NCI-H1105 (cell line): ENCODE measurements at places on chromosomes 2 and 18.
A peak's percentile ranks its signal among the peaks of the same experiment; 100 is the strongest.

- DNase-seq, result no peak
Measured at GRCh38 chr2:3183766-3184165, 193.9 kb downstream of the EIPR1 start.

DNA sequence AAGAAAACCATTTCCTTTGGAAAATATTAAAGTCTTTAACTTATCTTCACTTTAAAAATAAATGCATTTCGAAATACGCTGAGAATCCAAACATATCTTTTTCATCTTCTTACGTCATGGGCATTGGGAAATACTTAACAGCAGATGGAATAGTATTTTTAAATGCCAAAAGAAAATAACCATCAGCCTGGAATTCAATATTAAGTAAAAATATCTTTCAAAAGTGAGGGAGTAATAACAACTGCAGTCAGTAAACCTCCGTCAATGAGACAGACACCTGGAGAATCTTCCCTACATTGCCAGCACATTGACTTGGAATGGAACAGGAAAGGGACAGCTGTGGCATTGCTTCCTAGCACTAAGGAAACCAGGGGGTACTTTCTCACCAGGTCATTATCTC, 290.4 kb upstream of the TNP1 start:
- DNase-seq, result no peak

DNA sequence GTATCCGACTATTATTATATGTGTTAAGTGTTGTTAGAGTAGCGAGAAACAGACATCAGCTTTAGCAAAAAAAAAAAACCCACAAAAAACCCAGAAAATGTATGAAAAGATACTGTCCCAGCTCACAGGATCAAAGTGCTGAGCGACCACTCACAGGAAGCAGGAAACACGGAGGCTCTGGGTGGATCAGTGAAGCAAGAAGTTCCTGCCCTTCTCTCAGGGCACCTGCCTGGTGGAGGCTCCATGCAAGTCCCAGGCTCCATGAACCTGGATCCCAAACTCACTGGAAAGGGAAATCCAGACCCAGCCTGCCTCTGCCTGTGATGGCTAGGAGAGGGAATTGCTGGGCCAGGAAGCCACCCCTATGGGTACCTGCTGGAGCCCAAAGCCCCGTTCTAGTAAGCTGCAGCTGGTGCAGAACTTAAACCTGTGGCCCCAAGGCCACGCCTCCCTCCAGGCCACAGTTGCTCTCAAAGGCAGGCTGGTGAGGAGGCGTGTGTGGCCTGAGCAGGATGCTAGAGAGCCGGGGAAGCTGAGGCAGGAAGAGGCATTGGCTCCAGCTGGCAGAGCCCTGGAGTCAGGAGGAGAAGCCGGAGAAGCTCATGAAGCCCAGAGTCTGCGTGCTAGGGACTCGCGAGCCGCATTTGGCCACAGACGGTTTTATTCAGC, 63.5 kb upstream of the TAF1B start:
- no peak for DNase-seq

- no peak for DNase-seq
Measured at GRCh38 chr2:42368817-42369531, 8.0 kb upstream of the COX7A2L start.

GRCh38 chr2:85999061-85999831, 106.4 kb downstream of the POLR1A start:
- no peak for DNase-seq

- no peak for DNase-seq
Measured at GRCh38 chr2:42792087-42792582, 248 bp downstream of the HAAO start.

- no peak for DNase-seq
Measured at GRCh38 chr2:214450118-214450894, 39.5 kb downstream of the VWC2L start.

- no peak for DNase-seq
Measured at GRCh38 chr2:30223413-30223874, 7.9 kb upstream of the LBH start.

DNA sequence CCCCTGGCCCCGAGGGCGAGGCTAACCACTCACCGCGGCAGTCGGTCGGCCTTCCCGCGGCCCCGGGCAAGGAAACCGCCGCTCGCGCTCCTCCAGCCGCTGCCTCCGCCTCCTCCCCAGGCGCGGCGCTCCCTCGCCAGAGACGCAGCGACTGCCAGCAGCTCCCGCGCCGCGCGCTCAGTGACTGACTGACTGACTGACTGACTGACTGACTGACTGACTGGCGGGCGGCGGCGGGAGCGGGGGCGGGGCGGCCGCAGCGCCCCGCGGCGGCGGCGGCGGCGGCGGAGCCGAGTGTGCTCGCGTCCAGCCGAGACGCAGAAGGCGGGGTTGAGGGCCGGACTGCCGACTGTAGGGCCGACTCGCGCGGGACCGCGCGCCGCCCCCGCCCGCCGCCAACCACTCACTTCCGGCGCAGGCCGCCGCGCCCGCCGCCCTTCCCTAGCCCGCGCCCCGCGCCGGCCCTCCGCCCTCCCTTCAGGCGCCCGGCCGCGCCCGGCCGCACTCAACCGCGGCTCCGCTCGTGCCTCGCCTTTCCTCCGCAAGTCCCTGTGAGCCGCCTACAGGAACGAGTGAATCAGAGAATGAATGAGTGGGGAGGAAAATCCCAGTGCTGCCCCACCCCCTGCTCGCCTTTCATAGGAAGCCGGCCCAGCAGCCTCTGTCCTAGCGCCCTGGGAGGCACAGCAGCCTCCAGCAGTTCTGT, at the start of gene RAPH1:
RAPH1 (minus strand) TSS at position 224 of the 706 bp plus-strand sequence. CDS start 39,948 bp downstream, outside the sequence.
- DNase-seq, result peak; percentile 53

DNA sequence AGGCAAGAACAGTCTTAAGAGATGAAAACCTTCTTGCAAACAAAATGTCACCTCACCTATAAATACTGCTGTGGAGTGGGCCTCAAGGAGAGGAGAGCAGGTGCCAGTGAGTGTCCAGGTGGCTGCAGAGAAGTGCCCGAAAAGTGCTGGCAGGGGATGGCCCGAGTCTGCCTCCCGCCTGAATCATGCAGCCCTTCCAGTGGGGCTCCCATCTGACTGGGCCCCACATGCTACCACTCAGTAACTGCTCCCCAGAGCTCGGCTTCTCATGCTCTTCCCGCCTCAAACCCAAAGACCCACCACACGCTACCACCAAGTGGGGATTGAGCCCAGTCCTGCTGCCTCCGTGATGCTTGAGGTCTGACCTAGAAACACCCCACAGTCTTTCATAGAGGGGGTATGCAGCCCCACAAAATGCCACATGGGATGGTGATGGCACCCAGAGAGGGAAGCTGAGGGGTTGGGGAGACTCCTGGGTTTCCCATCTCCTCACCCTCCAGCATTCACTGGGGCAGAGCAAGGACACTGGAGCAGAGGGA, 7.4 kb downstream of the HS6ST1 start:
- DNase-seq, result no peak

DNA sequence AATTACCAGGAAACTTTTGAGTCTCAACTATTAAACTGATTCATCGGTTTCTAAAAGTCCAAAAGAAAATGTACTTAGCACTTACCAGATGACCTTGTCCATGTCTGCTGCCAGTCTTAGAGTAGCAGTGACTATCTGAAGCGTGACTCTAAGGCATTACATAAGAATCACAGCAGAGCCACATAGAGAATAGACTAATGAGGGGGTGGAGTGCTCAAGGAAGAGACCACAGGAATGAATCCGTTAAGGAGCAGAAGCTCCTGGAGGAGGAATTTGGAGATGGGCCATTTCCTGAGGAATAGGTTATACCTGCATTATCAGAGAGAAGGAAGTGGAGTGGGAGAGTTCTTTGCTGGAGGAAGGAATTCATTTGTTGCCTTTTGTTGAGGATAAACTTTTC, 116.0 kb downstream of the MAP3K20 start:
- DNase-seq, result no peak

DNA sequence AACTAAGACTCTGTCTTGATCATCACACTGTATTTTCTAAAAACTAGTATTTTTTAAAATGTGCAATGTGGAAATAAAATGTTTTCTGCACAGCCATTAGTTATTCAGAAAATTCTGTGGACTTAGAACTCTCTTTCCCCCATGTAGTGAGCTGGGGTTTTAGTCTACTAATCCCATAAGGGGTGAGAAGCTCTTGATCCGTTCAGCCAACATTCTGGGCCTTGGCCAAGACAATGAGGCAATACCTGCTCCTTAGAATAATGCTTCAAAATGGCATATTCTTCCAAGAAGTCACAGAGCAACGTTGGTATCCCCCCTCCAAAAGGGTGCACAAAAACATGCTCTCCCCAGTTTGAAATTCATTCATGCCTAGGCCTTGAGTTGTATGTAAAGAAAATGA, 4.0 kb downstream of the REEP1 start:
- DNase-seq, result no peak
